Activated T-helper 1 cell treated with anti-CD3 and anti-CD28 coated beads, Interleukin-2, amount 50 U/mL, for 16 hours (primary cell): ENCODE measurements at places on chromosomes 2 and 18.

GRCh38 chr2:237921967-237922492, 44.8 kb upstream of the UBE2F start:
- DNase-seq, result no peak

DNA sequence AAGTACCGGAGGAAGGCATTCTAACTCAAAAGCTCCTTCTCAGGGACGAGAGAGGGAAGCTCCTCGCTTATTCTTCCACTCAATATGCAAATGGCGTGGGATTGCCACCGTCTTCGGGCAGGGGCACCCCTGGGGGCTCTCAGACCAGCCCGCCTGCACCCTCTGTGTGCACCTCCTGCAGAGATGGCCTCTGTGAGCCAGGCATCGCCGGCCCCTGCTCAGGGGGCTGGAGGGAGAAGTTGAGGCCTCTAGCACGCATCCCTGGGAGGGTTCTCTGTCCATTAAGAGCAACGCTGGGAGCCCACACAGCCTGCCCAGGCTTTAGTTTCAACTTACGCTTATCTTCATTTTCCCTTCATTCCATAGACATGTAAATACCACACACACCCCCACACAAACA, 125.3 kb downstream of the MBP start:
- no peak for DNase-seq

DNA sequence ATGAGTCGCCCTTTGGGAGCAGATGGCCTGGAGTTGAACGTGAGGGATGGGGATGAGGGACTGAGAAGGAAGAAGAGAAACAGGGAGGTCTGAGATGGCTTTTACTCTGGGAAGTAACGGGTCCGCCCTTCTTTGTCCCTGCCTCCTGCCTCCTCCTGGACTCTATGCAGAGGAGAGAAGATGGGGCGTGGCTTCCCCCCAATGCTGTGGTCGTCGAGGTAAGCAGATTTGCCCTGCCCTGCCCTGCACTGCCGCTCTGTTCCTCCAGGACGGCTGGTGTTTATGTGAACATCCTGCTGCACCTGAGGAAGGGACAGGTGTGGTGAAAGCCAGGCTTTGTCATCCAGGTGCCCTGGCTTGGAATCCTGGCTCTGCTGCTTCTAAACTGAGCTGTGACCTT, 13.5 kb upstream of the NTSR2 start:
- no peak for DNase-seq

DNA sequence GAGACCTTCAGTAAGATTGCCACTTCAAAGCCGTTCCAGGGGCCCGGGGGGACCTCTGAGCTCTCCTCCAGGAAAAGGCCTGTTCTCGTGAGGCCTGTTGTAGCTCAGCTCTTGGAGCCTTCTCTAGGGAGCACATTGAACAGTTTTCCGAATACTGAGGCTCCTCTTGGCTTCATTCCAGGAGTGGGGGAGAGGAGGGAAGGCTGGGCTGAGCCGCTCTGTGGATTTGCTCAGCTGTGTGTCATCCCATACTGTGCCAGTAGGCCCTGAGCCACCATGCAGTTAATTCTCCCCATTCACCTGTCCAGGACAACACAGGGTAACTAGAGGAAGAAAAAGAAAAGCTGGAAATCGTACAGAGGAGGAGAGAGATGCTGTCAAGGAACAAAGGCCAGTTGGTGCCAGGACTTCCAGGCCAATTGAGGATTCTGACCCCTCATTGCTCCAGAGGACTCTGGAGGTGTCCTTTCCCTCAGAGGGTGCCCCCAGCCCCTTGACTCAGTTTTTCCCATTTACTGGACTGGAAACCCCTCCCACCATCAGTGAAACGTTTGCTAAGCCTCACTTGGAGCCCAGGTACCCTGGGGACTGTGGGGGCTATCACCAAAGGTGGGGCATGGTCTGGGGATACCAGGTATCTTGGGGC, 41.4 kb downstream of the HS1BP3 start:
- no peak for DNase-seq

- DNase-seq, result no peak
Observed at GRCh38 chr2:217817466-217818292, 185.1 kb downstream of the TNS1 start.

- no peak for DNase-seq
Observed at GRCh38 chr2:48511849-48512470, 18.0 kb upstream of the STON1 start.

DNA sequence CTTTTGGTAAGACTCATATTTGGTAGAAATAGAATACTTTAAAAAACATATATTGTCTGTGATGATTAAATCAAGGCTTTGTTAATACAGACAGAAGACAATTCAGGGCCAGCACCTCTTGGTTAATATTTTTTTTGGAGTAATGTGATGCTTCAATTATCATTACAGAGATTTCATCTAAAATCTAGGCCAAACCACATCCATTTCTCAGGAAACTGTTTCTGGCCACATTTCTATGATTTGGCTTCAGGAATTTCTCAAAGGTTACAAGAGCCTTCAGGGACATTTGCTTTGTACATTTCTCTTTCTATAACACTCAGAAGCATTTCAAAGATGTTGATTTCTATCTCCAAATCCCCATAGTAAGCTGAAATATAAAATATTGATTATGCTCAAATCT, 614.9 kb downstream of the LRP1B start:
- DNase-seq, result no peak

DNA sequence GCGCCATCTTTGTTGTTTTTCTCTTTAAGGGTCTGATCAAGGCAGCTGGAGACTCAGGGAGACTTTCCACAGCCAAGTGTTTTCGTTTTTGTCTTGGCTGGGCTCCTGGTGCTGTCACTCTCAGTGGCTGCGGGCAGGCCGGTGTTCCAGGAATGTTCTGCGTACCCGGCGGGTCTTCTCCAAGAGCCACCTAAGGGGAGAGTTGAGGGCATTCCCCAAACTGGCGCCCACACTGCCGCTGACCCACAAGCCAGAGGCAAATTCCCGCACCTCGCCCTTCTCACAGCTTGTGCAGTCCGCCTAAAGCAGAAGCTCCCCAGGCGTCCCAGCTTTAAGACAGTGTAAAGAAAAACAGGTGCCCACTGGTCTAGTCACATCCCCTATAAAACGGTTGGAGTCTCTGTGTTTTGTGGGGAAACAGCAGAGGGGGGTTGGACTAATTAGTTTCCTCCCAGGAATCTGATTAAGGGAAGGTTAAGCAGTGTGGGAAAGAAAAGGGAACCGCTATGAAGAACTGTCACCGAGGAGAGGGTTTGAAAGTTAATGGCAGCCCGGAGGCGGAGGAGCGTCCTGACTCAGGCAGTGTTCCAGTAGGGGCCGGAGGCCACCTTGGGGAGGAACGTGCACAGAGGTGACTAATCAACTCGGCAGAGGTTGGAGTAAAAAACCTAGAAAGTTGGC, 224.5 kb downstream of the SLC4A3 start:
- DNase-seq, result no peak

DNA sequence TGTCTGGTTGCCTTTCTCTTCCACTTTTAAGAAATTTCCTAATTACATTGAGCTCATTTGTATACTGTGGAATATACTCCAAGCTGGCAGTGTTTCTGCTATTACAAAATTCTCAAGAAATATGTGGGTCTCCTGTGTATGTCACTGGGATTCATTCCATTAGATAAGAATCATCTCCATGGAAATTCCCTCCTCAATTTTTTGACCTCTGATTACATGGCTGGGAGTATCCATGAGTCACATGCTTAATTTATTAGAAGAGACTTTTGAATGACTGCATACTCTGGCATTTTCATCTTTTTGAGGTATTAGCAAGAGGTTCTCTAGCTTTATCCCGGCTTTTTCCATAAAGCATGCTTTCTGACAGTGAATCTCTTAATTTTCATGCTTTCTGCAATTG, 665.5 kb upstream of the CNTNAP5 start:
- no peak for DNase-seq
